NCI-H510A treated with DMSO at 0.1 percent for 48 hours (cell line): ENCODE measurements at places on chromosomes 11 and 22.
A peak's percentile ranks its signal among the peaks of the same experiment; 100 is the strongest.

DNA sequence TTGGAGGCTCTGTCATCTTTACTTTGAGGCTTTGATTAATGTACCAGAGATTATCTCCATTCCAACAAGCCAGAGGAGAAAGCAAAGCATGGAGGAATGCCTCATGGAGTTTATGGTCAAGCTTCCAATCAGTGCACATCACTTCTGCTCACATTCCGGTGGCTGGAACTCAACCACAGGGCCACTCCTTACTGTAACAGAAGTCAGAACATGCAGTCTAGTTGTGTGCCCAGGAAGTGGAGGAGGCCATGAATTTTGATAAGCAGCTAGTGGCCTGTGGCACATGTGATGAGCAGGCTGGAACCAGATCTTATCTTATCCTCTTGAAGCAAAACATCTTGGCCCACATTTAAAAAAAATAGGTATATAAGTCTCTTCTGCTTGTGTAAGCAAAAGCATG lies 258.9 kb upstream of the ARHGAP20 start:
- no peak for DNase-seq

- DNase-seq, result no peak
These were observed 1.0 kb upstream of the RAB3IL1 start for GRCh38 chr11:61918251-61918937.

DNA sequence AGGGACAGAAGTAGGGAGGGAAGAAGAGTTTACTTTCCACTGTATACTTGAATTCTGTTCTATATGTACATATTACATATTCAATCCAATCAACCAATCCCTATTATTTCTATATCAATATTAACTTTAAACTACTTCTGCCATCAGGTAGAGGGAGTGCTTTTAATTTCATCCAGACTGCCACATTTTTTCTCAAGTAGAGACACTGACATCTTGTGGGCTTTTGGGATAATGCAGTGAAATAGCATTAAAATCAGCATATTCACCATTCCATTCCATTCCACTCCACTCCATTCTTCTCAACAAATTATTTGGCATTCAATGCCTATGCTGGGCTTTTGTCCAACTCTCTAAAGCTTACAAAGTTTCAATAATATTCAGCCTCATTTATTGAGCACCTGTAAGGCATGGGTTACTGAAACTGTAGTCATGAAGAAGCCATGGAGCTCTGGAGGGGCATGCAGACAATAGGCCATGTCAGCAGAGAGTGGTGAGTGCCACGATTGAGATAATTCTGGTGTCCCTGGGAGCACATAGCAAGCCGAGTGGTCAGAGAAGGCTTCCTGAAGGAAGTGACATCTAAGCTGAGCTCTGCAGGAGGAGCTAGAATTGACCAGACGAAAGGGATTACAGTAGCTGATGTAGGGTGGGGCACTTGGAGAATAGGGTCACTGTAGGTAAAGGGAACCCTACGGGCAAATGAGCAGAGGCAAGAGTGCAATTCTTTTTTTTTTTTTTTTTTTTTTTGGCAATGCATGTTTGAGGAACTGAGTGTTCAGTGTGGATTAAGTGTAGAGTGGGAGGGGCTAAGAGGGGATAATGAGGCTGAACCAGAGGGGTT lies 12.8 kb upstream of the CLPB start:
- DNase-seq, result peak; percentile 85

DNA sequence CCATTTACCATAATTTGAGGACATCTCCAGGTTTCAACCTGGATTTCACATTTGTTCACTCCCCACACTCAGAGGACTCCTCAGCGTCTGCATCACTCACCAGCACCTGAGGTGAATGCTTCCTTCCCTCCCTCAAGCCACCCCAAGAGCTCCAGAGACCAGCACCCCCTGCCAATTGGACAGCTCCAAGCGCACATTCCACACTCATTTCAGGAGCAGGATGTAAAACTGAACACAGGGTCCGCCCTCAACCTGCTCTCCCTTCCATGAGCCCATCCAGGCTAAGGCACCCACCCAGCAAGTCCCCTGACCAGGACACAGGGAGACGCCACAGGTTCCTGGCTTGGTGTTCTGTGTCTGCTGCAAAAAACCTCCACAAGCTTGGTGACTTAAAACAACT lies 3.9 kb downstream of the SCGB1D1 start:
- DNase-seq, result no peak

- DNase-seq, result no peak
These were observed 5.3 kb downstream of the P2RY6 start for GRCh38 chr11:73277467-73277866.

DNA sequence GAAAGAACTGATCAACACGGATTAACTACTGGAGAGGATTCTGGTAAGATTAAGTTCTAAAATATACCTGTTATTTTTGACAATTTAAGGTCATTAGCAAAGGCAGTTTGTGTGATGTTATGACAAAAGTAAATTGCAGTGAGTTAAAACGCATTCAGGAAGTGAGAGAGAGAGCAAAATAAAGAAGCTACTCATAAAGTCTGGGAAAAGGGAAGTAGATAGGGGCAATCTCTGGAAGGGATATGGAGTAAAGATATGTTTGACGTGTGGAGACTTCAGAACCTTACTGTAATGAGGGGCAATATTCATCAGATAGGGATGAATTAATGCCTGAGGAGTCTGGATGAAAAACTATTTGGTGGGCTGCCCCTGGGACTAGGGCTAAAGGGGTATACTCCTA lies 16.8 kb downstream of the OR56B4 start:
- no peak for DNase-seq
